ENCODE measurements at places on chromosomes 3 and 15.

DNA sequence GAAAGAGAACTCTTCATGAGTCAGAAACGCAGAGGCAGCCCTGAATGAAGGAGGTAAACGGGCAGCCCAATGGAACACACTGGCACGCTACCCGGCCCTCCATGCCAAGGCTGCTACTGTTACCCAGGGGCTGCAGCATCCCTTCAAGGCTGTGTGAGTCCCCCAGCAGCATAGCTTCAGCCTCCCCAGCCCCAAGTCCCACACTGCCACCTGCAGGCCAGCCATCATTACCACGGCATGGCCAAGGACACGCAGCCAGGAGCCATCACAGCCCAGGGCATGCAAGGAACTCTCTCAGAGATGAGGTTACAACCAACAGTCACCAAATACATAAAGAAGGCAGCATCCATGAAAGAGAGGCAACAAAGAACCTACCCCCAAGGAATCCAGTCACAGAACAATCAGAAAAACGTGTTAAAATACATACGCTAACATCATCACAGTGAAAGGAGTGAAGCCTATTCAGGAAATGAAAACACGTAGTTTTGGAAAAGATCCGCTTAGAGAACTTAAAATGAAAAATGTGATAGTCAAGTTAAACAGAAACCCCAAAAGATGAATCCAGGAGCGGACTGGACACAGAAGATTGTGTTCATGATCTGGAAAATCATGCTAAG is 22.4 kb downstream of the PLA2G4F start:
- peak; percentile 33 for DNase-seq

DNA sequence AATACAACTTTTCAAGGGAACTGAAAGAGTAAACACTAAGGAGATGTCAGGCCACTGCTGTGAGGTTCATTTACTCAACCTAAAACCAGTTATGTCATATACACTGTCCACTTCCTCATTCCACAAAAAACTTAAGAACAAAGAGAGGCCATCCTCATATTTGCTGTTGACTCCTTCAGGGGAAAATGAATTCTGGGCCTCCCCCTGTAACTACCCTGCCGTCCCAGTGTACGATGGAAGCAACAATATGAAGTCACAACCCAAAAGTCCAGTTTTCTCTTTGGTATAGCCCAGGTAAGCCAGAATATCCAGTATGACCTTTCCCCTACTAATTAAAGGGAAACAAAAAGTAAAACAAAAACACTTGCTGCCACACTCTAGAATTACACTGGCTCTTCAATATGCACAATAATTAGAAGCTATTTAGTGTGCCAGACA is 16.2 kb downstream of the CEP152 start:
- no peak for DNase-seq

DNA sequence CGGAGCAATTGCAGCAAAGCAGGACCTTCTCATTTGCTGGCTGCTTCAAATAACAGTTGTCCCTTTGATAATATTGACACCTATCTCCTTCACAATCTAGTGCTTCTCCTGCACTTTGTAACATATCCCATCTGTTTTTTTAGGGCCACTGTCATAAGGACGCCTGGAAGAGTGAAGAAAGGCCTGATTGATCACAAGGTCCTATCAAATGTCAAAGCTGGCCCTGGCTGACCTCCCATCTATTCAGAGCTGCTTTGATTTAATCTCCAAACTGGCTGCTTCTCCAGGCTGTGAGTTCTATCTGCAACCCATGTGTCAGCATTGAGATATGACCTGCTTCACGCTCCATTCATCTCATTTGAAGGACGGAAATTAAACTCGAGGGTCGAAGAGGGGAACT is 601.2 kb upstream of the KCNMB2 start:
- DNase-seq, result no peak

- no peak for DNase-seq
Observed at GRCh38 chr15:79370716-79371115, 59.8 kb downstream of the TMED3 start.

GRCh38 chr3:123068601-123069381 is 2.0 kb downstream of the PDIA5 start:
- no peak for DNase-seq

DNA sequence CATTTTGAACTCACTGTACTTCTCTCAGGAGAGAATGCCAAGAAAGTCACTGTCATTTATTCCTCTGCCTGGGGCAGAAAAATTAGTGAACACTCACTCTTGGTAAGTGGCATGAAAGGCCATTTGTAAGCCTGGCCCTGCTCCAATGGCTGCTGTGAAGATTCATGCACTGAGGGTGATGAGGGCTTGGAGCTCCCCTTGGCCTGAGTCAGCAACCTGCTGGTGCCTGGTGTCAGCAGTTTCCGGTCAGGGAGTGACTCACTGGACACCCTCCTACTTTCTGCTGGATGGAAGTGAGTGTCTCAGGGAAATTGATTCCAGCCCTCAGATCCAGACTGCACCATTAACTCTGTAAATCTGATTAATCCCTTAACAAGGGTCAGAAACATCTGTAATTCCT is 37.6 kb downstream of the TRA2B start:
- DNase-seq, result no peak

- DNase-seq, result no peak
Observed at GRCh38 chr3:34725774-34726173, 913.6 kb upstream of the ARPP21 start.

DNA sequence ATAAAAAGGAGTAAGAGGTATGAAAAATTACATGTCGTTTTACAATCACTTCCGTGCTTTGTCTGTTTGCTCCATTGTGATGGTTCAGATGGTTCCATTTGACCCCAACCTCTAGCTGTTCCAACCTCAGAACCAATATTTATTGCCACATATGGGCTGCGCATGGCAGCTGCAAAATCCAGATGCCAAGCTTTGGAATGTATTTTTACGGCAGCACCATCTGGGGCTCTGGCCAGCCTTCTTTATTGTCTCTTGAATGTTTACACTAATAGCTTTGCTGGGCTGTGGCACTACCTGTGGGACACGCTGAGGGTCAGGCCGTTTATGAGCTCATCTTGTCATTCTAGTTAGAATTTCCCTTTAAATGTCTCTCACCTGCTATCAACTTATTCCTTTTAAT is 219.8 kb downstream of the ROBO2 start:
- no peak for DNase-seq

DNA sequence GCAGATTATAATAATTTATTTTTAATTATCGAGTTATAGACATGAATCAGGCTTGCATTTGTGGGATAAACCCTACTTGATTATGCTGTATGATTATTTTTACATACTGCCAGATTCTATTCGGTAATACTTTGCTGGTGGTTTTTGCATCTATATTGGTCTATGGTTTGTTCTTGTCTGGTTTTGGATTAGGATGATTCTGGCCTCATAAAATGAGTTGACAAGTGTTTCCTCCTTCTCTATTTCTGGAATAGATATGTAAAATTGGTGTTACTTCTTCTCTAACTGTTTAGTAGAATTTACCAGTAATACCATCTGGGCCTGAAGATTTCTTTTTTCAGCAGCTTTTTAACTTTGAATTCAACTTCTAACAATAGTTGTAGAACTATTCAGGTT is 33.0 kb upstream of the ACKR4 start:
- DNase-seq, result no peak

DNA sequence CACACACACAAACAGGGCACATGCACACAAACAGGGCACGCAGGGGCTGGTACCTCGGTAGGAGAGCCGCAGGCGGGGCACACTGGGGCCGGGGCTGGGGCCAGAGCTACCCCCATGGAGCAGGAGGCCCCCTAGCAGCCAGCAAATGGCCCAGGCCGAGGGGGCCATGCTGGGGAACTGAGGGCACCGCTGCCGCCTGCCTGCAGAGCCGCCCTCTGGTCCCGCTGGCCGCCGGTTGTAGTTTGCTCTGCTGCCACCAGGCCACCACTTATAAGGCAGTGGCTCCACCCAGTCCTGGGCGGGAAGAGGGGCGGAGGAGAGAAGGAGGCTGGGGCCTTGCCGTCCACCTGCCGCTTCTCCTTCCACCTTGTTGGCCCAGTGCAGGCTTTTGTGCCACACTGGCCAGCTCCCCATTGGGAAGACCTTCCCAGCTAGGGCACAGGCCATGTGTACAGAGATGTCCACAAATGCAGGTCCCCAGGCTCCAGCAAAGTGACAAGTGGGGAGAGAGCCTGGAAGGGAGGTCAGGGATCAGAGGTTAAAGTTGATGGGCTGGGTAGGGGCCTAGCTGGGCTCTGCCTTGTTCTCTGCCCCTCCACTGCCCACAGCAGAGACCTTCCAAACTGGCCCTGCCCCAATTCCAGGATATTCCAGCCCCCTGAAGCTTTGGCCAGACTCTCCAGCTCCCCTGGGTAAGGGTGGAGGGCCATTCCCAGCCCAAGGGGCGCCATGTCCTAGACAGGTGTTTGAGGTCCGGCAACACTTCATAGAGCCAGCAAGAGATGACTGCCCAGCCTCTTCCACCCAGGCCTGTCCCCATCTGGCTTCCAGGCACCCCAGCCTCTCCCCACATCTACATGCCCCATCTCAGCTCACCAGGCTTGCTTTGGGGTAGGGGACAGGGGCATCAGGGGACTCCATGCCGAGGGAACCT is at the start of gene SEMA3G:
Gene SEMA3G, minus strand, starts transcription at position 244 of the 934 bp plus-strand sequence. Its CDS starts 76 bp downstream, at position 168.
- DNase-seq, result peak; percentile 58

GRCh38 chr15:27842526-27842925 is 256.6 kb downstream of the OCA2 start:
- no peak for DNase-seq

DNA sequence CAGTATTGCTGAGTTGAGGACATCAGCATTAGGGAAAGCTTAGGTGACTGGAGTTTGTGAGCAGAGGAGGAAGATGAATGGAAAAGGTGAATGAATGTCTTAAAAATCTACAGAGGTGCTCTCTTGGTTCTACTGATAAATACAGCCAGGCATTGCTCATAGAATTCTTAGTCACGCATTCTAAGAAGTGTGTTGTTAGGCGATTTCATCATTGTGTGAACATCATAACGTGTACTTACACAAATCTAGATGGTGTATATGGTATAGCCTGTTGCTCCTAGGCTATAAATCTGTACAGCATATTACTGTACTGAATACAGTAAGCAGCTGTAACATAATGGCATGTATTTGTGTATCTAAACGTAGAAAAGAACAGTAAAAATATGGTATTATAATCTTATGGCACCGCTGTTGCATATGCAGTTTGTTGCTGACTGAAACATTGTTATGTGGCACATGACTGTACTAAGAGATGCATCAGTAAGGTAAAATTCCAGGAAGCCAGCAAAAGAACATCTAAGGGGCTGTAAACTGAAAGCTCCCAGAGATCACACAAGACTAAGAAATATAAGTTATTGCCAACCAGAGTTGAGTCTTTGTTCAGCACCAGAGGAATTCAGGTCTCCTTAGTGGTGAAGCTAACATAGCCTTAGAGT is 42.9 kb upstream of the ASB14 start:
- DNase-seq, result no peak

- no peak for DNase-seq
Observed at GRCh38 chr3:156687023-156687422, 12.6 kb downstream of the TIPARP start.

- DNase-seq, result no peak
Observed at GRCh38 chr3:102332205-102332604, 102.6 kb upstream of the ZPLD1 start.

GRCh38 chr3:71512000-71512399 is 71.5 kb downstream of the FOXP1 start:
- no peak for DNase-seq

DNA sequence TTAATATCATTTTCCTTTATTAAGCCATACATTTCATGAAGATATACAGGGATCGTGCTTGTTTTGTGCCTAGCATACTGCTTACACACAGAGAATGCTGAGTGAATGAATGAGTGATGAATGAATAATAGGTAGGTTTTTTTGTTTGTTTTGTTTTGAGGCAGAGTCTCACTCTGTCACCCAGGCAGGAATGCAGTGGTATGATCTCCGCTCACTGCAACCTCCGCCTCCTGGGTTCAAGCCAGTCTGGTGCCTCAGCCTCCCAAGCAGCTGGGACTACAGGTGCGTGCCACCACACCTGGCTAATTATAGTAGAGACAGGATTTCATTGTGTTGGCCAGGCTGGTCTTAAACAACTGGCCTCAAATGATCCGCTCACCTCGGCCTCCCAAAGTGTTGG is 400.0 kb downstream of the ROBO1 start:
- no peak for DNase-seq

DNA sequence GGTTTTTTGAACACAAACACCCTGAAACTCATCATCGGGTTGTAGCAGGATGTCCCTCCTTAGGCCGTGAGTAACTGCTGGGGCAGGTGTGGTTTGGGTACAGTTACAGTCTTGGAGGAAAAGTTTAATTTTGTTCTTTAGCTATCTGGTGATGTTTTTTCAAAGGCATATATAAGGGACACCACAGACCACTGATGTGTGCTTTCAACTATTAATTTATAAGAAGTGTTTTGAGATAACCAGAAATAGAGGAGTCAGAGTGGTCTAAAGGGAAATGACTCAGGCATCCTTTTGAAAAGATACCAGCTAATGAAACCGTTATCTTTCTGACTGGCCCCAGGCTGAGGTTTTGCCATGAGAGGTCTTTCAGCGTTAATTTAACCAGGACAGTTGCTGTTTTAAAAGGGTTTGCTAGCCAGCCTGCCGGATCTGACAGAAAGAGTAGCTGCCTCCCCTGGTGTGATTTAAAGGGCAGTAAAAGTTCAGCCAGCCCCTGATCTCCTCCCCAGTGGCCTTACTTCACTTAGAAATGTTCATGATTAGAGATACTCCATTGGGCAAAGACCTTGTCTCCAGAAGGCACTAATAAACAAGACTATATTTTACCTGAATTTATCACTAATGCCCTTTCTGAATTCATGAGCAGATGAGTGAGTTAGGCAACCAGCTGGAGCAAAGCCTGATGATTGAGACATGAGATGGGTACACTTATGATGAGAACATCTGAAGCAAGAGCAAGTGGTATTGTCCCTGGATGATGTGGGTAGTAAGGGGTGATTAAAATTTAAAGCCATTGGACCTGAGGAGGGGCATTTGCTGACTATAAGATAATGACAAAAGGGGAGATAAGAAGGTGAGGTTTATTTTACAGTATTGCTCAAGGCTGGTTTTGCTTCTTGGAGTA is 482.5 kb upstream of the TBL1XR1 start:
- no peak for DNase-seq

DNA sequence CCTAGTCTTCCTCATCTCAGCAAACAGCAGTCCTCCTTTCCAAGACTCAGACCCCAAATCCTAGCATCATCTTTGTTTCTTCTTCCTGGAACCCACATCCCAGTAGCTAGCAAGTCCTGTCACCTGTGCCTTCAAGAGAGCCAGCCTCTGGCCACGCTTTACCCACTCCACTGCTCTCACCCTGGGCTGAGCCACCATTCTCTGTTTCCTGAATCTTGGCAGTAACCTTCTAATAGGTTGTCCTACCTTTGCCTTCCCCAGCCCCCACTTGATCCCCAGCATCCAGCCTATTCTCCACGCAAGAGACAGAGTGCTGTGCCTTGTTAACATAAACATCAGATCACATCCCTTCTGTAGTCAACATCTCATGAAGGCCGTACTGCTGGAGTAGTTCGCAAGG is 323.4 kb downstream of the LRTM1 start:
- no peak for DNase-seq

GRCh38 chr3:155026999-155027591 is 53.0 kb upstream of the MME start:
- DNase-seq, result no peak

DNA sequence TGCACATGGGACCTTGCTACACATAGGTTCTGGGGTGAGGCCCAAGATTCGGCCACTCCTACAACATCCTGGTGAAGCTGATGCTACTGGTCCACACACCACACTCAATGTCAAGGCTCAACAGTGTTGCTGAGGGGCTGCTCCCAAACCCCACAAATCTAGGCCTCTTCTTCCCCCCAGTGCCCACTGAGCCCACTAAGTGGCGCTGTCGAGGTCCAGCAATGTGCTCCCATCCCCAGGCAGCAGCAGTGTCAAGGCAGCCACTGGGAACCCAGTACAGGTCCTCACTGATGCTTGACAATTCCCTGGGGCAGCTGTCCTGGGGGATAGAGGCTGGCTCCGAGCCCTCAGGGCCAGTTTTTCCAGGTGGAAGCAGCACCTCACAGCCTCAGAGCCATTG is 21.5 kb downstream of the SCN5A start:
- DNase-seq, result no peak

All from GM18507 (cell line).